ENCODE measurements at places on chromosomes 5 and 9. TPM values are rescaled to one million over a fixed set of nuclear protein-coding genes. Genes with fewer than 3 reads are reported as not detected.

The ISL1 gene
- 0.67 TPM for total RNA-seq

The PELO gene
- 31.0 TPM for total RNA-seq

The GRIN1 gene
- total RNA-seq: not detected

The IL5 gene
- not detected for total RNA-seq

The FRMD3 gene
- 0.59 TPM for total RNA-seq

The SEPTIN8 gene
- 22.8 TPM for total RNA-seq

The SLC27A6 gene
- total RNA-seq: 0.28 TPM

The ANKRD18A gene
- 0.10 TPM for total RNA-seq
